Esophagus muscularis mucosa (tissue), 4 donors: ENCODE measurements at places on chromosomes 4 and X. TPM values are rescaled to one million over a fixed set of nuclear protein-coding genes. Genes with fewer than 3 reads are reported as not detected.

- no peak overlapping the region for H3K27ac ChIP-seq
- H3K36me3 ChIP-seq = no peaks in the 10 kb centered on the region
- no peaks in the 10 kb centered on the region for H3K27me3 ChIP-seq
- H3K4me1 ChIP-seq = peaks cover 4% of the 10 kb centered on the region
- H3K4me3 ChIP-seq = no peak overlapping the region
Observed at GRCh38 chr4:88963817-88964216, 93.2 kb downstream of the FAM13A start.

DNA sequence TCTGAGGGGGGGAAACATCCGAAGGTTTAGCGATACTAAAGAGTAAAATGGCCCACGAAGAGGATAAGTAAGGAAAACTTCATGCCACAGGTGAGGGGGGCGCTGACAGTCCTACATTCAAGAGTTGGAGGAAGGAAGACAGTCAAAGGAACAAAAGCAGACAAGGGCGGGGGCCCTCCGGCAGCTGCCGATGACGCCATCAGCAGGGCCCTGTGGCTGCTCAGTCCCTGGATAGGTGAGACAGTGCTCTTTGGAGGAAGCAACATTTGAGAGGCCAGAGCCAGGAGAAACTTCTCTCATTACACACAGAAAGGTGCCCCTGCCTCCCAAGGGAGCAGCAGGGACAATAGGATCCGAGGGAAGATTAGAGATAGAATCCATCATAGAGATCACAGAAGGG, 41.5 kb downstream of the RAB40AL start:
- no peak overlapping the region for H3K27ac ChIP-seq
- no peaks in the 10 kb centered on the region for H3K4me1 ChIP-seq
- DNase-seq = no peak
- H3K4me3 ChIP-seq = no peak overlapping the region
- no peaks in the 10 kb centered on the region for H3K27me3 ChIP-seq

- H3K27me3 ChIP-seq = no peaks in the 10 kb centered on the region
- H3K27ac ChIP-seq = no peak overlapping the region
- no peaks in the 10 kb centered on the region for H3K4me1 ChIP-seq
Observed at GRCh38 chr4:152278505-152279233, 257.2 kb downstream of the FBXW7 start.

XKRX gene
- 0.17 TPM for total RNA-seq

MAGEH1 gene
- total RNA-seq = 28.8 TPM

FGFR3 gene
- 1.3 TPM for total RNA-seq
